ENCODE measurements at places on chromosomes 5 and 9.

- no peak for DNase-seq
Observed at GRCh38 chr9:71677209-71677608, 91.1 kb downstream of the CEMIP2 start.

GRCh38 chr5:95620030-95620869 is at the start of gene GPR150:
GPR150 (plus strand) TSS chr5:95620087; CDS start chr5:95620276, 189 bp downstream.
- peak; percentile 66 for DNase-seq

DNA sequence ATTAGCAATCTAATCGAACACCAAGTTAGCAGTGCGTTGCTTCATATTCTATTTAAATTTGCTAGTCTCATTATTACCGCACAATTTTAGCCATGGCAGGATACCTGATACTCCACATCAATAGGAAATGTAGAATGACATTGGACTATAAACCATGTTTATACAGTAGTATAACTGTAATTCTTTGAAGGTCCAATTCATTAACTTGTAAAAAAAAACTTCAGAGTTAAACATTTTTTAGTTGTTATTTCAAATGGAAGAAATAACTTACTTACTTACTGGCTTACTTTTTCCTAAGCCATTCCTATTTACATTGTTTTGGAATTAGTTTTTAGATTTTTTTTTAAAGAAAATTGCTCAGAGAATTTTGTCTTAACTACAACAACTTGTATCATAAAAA is 35.4 kb upstream of the ACOT12 start:
- no peak for DNase-seq

- DNase-seq: no peak
Observed at GRCh38 chr5:156396063-156396829, 69.3 kb downstream of the SGCD start.

DNA sequence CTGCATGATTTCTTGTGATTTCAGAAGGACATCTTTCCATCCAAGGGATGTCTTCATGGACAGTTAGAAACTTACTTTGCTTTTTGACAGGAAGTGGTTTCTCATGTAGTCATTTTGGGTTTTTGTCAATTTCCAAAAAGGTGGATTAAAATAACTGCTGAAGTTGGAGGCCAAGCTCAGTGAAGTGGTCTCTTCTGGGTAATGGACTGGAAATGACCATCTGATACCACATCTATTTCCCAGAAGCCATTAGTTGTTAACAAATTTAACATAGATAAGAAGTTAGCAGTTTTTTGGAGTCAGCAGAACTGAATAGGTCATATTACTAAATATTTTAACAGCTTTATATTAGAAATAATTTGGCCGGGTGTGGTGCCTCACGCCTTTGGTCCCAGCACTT is 86.2 kb upstream of the MYO10 start:
- no peak for DNase-seq

GRCh38 chr5:73883646-73884045 is 257.6 kb downstream of the ARHGEF28 start:
- DNase-seq: no peak

DNA sequence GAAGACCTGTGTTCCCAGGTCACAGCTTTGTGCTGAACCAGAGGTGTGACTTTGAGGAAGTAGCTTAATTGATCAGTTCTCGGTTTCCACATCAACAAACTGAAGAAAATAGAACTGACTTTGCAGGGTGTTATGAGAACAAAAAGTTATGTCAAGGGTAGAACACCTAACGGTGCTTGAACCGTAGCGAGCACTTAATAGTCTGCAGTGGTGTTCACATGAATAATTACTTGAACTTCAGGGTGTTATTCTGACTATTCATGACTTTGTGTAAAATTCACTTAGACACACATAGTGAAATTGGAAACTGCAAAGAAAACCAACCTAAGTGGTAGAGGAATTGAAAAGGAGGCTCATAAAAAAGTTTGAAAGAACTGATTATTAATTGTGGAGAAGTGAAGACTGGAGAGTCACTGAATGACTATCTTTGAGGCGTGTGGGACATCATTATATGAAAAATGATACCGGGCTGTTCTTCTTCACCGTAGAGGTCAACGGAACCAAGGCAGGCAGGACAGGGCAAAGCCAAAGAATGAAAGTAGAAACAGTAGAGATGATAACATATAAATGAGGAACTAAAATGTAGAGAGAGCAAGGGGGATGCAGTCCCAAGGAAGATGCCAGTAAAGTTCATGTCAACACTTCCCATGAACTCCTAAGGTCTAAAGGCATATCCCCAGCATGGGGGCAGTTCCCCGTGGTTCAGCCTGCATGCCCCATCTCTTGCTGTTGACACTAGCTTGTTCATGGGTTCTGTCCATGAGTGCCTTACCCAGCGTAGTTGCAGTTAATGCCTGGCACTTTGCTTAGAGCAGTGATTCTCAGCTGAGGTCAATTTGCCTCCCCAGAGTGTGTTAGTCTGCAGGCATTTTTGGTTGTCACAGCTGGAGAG is 118.7 kb downstream of the ZNF462 start:
- no peak for DNase-seq

DNA sequence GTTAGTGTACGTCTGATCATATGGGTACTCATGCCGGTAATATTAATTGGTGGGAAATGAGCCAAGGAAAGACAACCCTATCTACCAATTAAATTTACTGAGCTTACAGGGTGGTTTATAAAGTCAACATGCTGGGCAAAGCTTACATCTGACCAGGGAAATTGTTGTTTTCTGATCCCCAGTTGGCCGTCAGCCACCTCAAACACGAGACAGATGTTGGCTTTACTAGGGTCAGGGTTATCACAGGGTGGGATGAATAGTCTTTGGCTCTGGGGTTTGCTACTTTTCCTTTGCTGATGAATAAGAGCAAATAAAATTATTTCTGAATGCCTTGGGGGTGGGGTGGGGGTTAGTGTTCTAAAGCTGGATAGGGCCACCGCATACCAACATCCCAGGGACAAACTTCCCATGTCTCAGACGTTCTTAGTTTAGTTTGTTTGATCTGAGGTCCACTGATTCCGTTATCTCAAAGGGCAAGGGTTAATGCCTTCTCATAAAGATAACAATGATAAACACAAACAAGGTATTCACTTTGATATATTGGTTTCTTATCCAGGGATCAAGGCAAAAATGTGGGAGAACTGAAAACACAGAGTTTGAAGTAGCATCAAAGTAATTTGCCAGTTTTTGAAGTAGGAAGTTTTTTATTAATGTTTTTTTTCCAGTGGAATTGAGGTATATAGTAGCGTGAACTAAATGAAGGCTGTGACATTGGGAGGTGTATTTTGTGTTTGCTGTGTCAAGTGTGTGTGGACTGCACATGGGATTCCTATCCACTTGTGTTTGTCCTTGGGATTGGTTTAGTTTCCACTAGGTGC is 109.1 kb upstream of the RPS23 start:
- no peak for DNase-seq

- peak; percentile 51 for DNase-seq
Observed at GRCh38 chr5:27038476-27038875, at the start of gene CDH9. CDH9 (minus strand) TSS chr5:27038586; CDS start chr5:26988333, 50,253 bp downstream.

All from GM23338 (cell line).